ENCODE measurements at places on chromosomes 4 and X.
A peak's percentile ranks its signal among the peaks of the same experiment; 100 is the strongest.

GRCh38 chr4:2862528-2862927 lies 18.9 kb downstream of the ADD1 start:
- peak; percentile 43 for DNase-seq

DNA sequence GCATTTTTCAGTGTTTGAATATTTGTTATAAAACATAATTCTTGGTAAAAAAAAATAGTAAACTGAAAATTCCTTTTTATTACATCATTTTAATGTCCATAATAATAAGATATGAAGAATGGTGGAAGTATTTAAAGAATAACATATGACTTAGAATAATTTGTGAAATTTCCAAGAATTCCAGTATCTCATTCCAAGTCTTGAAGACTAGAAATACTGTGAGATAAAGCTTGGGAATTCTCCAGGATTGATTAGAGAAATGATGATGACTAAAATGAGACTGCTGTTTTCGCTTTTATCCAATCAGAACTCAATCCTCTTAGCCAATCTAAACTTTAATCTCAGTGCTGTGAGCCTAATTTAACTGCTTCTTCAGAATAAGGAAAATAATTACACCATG lies 184.2 kb upstream of the HCCS start:
- no peak for DNase-seq

DNA sequence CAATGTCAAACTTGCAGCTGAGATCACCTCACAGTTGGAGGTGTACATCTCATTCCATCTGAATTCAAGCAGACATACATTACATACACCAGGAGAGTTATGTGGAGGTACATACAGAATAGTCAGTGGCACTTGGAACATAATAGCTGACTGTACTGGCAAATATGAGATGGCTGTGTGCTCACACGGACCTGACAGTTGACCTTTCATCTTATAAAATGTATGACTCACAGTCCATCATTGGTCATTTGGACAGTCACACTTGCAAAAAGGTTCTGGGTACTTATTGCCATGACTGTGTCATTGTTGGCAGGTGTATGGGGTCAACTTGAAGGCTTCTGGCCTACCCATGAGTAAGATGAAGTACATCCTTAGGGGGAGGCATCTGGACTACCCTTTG lies 88.6 kb upstream of the WDR1 start:
- no peak for DNase-seq

GRCh38 chr4:128787509-128788311 lies 21.8 kb upstream of the JADE1 start:
- DNase-seq = no peak

DNA sequence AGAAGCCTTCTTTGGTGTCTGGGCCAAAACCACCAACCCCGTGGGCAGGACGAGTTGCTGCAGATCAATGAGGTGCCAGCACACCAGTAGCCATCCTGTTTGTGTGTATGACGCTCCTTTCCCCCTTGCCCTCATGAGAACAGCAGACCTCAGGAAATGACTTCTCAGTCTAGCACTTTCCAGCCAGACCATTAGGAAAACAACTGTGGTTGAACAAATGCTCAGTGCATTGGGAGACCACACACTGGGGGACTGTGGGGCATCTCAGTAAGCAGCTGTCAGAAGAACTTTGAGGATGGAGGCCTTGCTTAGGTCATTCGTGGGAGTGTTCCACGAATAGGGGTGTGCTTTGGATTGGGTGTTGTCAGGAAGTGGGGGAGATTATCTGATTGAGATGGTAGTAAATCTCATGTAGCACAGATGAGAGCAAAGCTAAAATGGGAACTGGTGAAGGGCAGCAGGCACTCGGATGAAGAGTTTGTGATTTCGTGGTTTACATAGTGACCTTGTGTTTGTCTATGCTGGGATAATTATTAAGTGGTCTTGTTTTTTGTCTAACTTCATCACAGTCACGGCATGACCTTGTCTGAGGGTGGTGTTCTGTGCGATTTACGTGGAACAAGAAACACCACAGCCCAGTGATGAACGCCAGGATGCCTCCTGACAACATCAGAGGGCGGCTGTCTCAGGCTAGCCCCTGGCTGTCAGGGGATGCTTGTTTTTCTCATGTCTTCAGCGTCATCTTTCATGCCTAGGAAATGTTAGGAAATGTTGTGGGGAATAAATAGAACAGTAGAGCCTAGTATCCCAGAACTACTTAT lies 70.1 kb downstream of the USP46 start:
- DNase-seq = no peak

GRCh38 chrX:136159611-136160025 lies 12.3 kb downstream of the FHL1 start:
- DNase-seq = no peak

DNA sequence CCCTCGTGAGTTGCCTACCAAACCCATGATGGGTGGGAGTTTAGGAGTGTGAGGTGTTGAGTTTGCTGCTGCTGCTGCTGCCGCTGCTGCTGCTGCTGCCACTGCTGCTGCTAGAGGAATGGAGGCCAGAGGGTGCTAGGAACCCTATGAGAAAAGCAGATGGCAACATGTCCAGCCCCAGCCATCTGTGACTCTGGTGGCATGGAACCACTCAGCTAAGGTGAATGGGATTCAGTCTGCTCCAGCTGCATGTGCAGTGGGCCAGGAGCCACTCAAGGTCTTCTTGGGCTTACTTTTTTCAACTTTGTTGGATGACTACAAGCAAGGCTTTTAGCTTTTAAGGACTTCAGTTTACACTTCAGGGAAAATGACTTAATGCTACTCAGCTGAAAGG lies 103.8 kb downstream of the RTL5 start:
- no peak for DNase-seq

GRCh38 chr4:6768539-6768905 lies 14.0 kb upstream of the KIAA0232 start:
- no peak for DNase-seq

- no peak for DNase-seq
These were observed 133.9 kb downstream of the TET2 start for GRCh38 chr4:105280338-105281123.

GRCh38 chrX:118603981-118604380 lies 108.4 kb downstream of the DOCK11 start:
- peak; percentile 8 for DNase-seq

DNA sequence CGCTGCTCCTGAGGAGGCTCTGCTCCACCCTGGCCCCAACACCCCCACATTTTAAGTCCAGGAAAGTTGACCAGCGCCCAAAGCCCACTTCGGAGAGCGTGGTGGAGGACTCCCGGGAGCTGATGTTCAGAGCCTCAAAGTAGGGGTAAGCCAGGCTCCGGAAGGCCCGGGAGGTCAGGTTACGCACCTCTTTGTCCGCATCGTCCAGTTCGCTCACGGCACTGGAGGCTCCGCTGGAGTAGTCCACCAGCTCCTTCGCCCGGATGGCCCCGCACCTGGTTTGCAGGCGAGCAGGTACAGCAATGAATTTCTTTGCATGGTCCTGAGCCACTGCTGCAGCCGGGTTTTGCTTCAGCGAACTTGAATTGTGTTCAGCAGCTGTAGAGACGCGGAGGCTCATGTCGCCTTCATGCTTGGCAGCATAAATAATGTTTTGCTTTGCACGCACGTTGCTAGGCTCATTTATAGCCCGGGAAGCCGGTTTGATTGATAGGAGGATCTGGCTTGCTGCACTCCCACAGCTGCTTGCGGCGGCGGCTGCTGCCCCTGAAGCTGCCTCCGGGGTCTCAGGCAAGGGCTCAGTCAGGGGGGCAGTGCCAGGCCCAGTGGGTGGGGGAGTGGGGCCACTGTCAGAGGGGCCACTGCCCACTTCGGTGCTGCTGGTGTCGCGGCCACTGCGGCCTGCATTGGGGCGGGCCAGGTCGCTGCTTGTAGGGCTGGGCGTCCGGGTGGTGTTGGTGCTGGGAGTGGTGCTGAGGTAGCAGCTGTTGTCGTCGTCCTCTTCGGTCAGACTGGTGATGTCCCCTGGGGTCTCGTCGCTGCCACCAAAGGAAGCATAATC lies 4.8 kb downstream of the C4orf54 start:
- no peak for DNase-seq

DNA sequence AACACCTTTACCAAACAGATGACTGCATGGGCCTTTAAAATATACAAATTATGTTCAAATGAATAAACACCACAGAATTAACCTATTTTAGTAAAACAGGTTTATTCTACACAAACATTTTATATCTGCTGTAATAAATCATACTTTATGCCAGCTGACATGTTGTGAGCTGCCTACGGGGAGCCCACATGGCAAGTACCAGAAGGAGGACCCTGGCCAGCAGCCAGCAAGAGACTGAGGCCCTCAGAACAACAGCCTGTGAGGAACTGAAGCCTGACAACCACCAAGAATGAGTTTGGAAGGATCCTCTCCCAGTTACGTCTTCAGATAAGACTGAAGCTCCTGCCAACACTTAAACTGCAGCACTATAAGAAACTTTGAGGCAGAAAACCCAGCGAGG lies 377.0 kb downstream of the PDGFC start:
- DNase-seq = no peak

DNA sequence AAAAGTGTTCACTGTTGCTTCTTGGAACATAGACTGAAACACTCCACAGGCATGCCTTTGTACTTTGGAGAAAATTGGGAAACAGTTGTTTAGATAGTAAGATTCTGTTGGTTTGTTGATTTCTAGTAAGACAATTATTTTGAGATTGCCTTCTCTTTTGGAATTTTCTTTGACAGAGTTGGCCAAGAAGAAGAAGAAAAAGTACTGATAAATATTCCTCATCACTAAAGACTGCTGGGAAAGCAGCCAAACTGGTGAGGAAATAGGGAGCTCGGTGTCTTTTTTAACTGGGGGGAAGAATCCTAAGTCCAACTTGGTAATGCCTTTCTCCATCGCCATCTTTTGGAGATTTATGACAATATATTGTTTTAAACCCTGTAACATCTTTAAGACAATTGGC lies 370.7 kb downstream of the GPAT3 start:
- DNase-seq = no peak

DNA sequence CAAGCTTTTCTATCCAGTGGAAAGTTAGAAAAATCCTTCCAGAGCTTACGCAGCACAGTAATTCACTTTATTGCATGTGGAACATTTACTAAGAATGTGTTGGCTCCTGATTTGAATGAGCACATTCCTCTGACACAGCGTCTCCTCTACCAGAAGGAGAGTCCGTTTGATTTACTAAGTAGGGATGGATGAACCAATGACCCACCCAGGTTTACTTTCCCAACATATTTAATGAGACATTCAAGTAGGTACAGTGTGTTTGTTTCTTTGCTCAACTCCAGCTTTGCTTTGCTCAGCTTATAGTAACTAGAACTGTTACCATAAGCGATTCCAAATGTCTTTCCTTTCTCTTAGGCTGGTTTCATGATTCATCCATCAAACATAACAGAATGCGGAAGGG lies 161.7 kb downstream of the SMARCA1 start:
- no peak for DNase-seq

GRCh38 chr4:10098780-10099160 lies 17.8 kb downstream of the WDR1 start:
- no peak for DNase-seq

DNA sequence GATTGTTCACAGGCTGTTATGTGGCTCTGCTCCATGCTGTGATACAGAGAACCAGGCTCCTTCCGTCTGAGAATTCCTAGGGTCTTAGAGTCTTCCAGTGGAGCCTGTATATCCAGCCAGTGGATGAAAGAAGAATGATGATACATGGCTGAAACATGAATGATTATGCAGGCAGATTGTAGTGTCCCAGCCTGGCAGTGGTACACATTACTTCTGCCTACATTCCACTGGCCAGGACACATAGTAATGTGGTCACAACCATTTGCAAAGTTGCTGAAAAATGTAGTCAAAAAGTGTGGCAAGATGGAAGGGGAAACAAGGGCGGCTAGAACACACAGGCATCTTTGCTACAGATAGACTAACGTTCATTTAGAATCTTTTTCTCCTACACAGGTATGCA lies 4.5 kb upstream of the GBA3 start:
- DNase-seq = no peak

GRCh38 chr4:5128569-5128968 lies 77.3 kb downstream of the STK32B start:
- DNase-seq = no peak

- no peak for DNase-seq
These were observed 911 bp upstream of the GPR50 start for GRCh38 chrX:151175283-151176062.

- DNase-seq = no peak
These were observed 26.2 kb upstream of the JAKMIP1 start for GRCh38 chr4:6226506-6226905.

DNA sequence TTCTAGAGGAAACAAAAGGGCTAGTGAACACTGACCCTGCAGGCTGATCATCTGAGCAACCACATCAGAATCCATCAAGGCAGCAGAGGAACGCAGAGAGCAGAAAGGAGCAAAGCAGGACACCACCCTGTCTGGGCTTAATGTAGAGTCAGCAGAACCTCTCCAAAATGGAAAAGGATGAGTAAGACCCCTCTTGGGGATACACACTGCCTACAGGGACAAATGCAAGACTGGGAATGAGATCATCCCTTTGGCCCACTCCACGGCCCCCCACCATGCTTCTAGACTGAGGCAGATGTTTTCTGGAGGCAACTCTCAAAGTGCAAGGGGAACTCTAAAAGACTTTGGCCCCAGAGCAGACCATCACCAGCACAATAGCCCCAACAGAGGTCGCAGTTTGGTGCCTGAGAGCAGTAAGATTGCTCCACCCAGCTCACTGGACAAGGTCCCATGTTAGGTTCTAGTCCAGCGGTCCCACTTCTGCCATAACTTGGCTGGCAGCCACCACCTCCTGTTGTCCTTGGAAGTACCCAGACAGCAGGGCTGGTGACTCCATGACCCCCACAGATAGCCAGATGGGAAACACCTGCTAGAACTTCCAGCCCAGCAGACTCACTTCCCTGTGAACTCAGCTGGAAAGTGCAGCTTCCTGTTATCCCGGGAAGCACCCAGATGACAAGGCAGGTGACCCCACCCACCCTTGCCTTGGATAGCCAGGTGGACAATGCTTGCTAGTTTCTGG lies 372.7 kb downstream of the INPP4B start:
- DNase-seq = peak; percentile 24

- no peak for DNase-seq
These were observed 837 bp downstream of the CITED1 start for GRCh38 chrX:72304877-72305276.

DNA sequence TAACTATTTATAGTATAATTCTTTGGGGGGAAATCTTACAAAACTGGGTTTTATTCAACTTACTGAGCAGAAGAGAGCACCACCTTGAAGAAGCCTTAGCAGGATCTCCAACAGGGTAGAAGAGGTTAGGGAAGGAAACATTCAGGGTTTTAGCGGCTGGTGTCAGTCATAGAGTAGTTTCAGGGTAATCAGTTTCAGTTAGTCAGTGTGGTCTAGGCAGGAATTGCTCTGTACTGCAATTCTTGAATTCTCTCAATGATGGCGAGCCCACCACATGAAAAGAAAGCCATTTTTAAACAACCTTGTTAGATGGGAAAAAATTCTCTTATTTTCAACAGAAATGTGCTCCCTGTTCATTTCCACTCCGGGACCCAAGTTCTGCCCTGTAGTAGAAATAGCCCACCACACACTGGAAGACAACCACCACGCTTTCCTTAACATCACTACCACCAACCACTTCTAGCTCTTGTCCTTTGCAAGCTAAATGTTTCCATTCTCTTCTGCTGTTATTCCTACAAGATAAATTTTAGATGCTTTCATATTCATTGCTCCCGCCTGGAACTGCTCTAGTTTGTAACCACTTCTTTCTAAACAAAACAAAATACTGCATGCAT lies 25.9 kb downstream of the COL25A1 start:
- no peak for DNase-seq
